ENCODE measurements at places on chromosomes 6 and 20.

- no peak for DNase-seq
Measured at GRCh38 chr6:140040396-140040795, 665.9 kb upstream of the CITED2 start.

DNA sequence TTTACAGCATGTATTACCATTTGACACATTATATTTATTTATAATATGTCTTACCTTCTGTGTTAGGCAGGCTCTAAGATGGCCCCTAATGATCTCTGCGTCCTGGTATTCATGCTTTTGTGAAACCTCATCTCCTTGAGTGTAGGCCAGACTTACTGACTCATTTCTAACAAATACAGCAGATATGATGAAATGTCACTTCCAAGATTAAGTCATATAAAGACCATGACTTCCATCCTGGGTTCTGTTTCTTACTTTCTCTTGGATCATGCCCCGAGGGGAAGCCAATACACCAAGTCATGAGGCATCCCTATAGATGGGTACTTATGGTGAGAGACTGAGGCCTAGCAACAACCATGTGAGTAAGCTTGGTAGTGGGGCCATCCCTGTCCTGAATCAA, 30.2 kb downstream of the ZHX3 start:
- DNase-seq = no peak

DNA sequence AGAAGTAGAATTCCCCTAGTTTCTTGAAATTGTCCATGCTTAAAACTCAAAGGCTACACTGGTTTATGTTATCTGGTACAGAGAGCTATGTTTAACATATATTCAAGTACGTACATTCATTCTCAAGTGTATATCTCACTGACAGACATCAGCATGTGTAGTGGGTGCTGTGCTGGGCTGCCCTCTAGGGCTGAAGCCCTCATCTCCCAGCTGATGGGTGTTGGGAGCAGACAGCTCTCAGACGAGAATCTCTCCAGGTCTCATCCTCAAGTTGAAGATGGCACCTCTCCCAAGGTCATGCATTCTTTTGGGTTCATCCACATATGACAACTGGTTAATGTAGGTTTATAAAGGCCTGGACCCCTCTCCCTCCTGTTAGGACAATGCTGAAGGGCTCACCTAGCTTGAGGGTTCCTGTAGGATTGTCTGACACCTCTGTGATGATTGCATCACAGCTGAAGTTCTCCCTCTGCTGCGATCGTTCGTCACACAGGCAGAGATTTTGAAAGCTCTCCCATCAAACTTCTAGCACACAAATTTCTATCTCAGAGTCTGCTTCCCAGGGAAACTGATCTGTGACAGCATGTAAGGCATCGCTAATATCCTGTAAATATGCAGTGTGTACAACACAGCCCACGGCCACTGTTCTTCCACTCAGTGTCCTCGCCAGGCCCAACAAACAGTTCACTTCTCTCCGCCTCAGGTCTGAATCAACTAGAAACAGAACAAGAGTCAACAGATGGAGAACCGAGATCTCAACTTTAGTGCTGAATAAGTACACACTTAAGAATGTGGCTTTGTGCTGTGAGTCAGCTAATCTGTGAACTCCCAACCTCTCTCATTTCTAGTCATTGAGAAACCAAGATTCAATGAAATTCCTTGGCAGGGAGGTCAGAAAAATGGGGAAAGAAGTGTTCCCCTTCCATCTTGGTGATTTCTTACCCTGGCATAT, 43.2 kb downstream of the PREP start:
- no peak for DNase-seq

DNA sequence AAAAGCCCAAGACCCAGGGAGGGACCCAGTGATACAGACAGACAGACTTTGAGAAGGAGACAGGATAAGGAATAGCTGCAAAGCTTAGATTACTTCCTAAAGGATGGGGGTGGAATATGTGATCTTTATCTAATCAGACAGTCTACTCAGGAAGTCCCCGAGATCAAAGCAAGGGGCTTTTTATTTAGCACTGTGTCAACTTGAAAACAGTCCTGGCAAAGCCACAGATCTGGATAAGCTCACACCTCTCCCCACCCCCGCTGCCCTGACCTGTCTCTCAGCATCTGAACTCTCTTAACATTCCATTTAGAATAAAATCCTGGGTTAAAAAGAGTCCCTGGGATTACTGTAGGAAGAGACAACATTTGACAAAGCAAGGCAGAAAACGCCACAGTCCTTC, 101.5 kb downstream of the ISM1 start:
- no peak for DNase-seq

- no peak for DNase-seq
Measured at GRCh38 chr20:62850333-62850974, 11.2 kb downstream of the TCFL5 start.

DNA sequence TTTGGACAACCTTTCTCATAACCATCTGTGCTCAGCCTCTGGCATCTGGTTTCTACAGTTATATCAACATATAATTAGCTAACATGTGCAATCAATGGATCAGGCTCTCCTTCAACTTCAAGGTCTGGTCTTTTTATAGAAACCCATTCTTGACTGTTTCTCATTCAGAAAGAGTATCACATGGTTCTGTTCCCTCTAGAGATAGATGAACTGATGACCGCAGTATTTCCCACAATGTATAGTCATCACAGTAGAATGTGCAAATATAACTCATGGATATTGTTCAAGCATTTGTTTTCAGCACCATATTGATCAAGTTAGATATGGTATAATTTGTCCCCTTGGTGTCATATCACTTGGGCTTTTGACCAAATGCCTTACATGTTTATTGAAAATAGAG, 656.2 kb downstream of the FRK start:
- DNase-seq = no peak

DNA sequence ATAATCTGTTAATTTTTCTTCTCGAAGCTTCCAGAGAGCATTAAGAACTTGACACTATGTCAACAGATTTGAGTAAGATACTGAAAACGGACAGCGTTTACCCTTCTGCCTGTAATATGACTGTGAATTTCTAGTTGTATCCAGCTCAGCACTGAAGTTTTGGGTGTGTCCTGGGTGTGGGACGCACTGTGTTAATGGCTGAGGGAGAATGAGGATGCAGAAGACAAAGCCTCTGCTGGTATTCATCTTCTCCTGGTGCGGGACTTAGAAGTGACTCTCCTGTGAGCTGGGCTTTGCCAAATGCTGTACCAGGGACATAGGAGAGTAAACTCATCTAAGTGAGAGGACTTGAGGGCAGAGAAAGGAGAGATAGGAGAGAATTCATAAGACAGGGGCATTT, 90.3 kb upstream of the CLDN20 start:
- DNase-seq = no peak

- no peak for DNase-seq
Measured at GRCh38 chr6:87396595-87397392, 11.0 kb upstream of the CFAP206 start.

GRCh38 chr20:50586531-50587232, 76.5 kb downstream of the PTPN1 start:
- DNase-seq = no peak

DNA sequence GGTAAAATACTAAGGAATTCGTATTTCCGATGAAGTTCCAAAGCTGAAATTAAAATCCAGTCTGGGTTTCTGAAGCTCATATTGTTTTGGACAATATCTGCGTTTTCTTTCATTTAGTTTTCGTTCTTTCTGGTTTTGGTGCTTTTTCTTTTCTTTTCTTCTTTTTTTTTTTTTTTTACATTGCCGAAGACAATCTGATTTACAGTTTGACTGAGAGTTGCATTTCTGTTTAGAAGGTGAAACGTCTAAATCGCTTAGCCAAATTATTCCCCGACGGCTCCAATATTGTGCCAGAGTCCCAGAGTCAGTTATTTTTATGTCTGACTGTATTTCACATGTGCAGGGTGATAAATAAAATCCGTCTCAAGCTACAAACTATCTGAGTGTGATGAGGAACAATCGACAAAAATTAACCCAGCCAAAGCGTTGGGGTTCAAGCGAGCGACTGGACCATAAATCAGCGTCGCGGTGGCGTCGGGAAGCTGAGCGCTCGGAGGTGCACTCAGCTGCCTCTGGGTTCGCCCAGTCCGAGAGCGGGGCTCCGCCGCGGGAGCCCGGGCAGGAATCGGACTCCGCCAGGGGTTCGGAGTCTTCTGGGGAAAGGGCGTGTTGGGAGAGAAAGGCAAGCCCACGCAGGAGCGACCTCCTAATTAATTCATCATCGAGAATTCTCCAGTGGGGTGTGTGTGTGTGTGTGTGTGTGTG, 8.2 kb upstream of the TBX18 start:
- no peak for DNase-seq

Data from stimulated activated CD8-positive, alpha-beta memory T cell treated with anti-CD3 and anti-CD28 coated beads, Interleukin-7, amount 100 ng/mL, for 24 hours (primary cell).